Activated CD4-positive, alpha-beta memory T cell treated with anti-CD3 and anti-CD28 coated beads, Interleukin-2, amount 10 ng/mL, durations not matched to agents 7 days and 5 days (primary cell): ENCODE measurements at places on chromosomes 4 and X.

GRCh38 chr4:89400287-89401035 is 92.9 kb upstream of the GPRIN3 start:
- no peak overlapping the region for H3K27ac ChIP-seq
- no peak overlapping the region for H3K4me3 ChIP-seq
- no peaks in the 10 kb centered on the region for H3K4me1 ChIP-seq
- no peak for DNase-seq
- H3K36me3 ChIP-seq = no peaks in the 10 kb centered on the region

DNA sequence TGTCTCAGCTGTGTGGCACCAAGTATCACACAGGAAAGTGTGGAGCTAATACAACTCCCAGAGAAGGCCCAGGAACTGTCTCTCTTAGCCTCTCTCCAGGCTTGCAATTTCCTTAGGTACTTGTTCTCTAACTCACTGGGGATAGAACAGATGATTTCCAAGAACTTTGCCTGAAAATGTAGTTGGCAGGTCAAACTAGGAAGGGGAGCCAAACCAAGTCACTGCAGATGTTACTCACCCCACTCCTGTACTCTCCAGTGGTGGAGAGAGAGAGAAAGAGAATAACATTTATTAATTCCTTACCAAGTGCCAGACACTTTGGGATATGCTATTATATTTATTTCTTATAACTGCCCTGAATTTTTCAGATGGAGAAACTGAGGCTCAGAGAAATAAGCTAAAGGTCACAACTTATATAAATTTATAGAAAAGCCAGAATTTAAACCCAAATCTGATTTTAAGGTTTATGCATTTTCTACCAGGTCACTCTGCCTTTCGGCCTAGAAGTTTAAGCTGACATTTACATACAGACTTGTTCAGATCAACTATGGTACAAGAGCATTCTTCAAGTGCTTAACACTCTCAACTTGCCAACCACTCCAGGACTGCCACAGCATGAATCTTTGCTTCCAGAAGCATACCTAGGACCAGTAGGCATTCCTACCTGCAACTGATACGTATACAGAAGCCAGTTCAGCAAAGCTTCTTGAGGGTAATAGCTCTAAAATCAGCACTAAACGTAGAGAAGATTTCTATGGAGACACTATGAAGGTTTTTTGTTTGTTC is 248.6 kb upstream of the ETNPPL start:
- DNase-seq = no peak
- no peak overlapping the region for H3K4me3 ChIP-seq
- H3K27ac ChIP-seq = no peak overlapping the region
- H3K4me1 ChIP-seq = no peaks in the 10 kb centered on the region

- H3K36me3 ChIP-seq = peaks cover 13% of the 10 kb centered on the region
- no peak overlapping the region for H3K4me3 ChIP-seq
- no peak overlapping the region for H3K27ac ChIP-seq
- peaks cover 44% of the 10 kb centered on the region for H3K4me1 ChIP-seq
- no peaks in the 10 kb centered on the region for H3K27me3 ChIP-seq
- no peak for DNase-seq
Observed at GRCh38 chrX:12988797-12989196, 13.9 kb downstream of the TMSB4X start.

DNA sequence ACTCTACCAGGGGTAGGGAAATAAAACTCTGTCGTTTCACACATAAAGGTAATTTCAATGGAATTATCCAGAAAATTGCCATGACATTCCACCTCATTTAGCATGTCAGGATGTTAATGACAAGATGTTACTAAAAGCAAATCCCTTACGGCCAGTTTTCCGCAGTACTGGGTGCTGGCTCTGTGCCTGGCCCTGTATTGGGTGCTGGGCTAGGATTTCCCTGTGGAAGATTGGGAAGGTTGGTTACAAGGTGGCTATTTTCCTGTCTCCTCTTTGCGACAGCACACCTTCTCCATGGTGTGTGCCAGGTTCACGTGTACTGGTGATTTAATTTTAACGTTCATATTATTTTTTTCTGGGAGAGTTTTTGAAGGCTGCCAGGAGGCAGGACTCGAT is 13.1 kb downstream of the KLKB1 start:
- H3K4me3 ChIP-seq = no peak overlapping the region
- no peak for DNase-seq
- H3K4me1 ChIP-seq = no peaks in the 10 kb centered on the region
- H3K27me3 ChIP-seq = no peaks in the 10 kb centered on the region

GRCh38 chr4:24743206-24743605 is 52.2 kb upstream of the SOD3 start:
- no peak overlapping the region for H3K27ac ChIP-seq
- H3K4me1 ChIP-seq = no peaks in the 10 kb centered on the region
- no peaks in the 10 kb centered on the region for H3K36me3 ChIP-seq
- no peak for DNase-seq
- H3K4me3 ChIP-seq = no peak overlapping the region

DNA sequence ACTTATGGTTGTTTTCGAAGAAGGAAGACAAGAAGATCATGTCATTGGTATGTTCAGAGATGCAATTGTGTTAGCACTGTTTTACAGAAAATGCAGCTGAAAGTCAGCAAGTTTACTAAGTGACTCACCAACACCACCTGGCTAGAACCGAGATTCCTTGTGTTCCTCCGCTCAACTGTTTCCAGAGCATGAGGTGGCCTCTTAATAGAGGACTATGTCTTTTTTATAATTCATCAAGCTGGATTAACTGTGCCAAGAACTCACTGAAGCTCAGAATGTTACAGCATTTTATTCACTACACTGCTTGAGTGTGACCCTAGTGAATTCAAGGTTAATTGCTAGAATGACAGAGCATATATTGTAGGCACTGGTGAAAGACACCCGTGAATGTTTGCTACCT is 1573.5 kb upstream of the TENM3 start:
- H3K4me1 ChIP-seq = no peaks in the 10 kb centered on the region
- H3K4me3 ChIP-seq = no peak overlapping the region
- no peak for DNase-seq
- no peak overlapping the region for H3K27ac ChIP-seq

DNA sequence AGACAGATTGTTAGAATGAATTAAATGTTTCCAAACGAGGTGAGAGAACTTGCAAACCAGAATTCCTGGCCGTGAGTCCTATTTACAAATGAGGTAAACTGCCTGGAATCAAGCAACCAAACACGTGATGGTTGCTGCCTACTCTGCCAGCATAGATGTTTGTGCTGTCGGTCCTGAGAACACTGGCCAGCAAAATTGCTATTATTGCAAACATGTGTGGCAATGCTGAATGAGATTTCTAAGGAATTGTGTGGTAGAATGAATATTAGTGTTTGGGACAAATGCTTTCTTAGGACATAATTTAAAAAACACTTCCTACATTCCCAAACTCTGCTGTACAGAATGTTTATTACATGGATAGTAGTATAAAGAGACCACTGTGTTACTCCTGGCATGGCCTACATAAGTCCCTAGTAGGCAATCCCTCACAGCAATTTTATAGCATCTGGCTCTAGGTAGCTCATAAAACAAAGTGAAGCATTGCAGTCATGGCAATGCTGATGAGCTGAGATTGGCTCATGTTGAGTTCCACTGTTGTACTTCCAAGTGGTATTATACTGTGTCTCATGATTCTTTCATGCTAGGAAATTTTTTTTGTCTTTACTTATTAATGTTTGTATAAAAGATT is 605.2 kb upstream of the EPHA5 start:
- no peak overlapping the region for H3K27ac ChIP-seq
- H3K4me3 ChIP-seq = no peak overlapping the region
- H3K36me3 ChIP-seq = no peaks in the 10 kb centered on the region
- H3K4me1 ChIP-seq = no peaks in the 10 kb centered on the region

DNA sequence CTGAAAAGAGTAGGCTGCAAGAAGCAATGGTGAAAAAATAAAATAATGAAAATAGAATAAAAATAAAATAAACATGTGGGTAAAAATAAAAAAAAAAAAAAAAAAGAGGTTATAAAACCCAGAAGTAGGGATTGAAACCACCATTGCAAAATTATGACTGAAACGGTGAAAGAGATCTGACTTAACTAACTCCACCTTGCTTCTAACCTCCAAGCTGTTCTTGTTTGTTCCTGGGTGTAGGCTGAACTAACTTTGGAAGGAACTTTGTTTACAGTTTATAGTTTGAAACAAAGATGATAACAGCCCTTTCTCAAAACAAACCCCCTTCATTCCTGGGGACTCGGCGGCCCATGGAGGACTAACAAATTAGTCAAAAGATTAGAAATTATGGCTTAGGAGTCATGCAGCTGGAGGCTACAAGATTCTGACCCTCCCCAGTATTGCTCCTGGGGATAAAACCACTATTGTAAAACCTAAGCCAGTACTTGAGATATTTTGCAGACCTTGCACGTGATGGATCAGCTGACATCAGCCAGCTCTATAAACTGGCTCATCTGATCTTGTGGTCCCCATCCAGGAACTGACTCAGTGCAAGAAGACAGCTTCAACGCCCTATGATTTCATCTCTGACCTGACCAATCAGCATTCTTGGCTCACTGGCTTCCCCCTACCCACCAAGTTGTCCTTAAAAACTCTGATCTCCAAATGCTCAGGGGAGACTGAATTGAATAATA is 30.4 kb downstream of the DDX60L start:
- no peak overlapping the region for H3K4me3 ChIP-seq
- H3K27ac ChIP-seq = peak overlapping the region; percentile 73
- peaks cover 68% of the 10 kb centered on the region for H3K36me3 ChIP-seq

GRCh38 chr4:140247237-140247636 is 93.3 kb upstream of the MAML3 start:
- peaks cover 25% of the 10 kb centered on the region for H3K4me1 ChIP-seq
- no peaks in the 10 kb centered on the region for H3K36me3 ChIP-seq
- no peak overlapping the region for H3K4me3 ChIP-seq
- no peak overlapping the region for H3K27ac ChIP-seq

DNA sequence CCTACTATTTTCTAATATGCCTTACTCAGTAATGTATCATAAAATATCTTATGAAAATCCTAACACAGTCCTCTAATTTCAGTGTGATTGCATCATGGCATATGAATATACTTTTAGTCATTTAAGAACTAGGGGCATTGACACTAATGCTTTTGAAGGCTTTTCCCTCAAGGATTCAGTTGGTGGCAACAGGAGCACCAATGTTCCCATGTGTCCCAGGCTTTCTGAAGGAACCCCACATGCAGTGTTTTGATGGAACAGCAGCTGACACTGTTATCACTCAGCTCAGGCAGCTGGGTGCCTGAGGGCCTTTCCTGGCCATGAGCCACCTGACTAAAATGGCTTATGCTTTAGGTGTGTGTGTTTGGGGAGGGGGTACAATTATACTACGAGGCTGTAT is 348.3 kb downstream of the ARHGAP24 start:
- no peak for DNase-seq
- H3K4me1 ChIP-seq = no peaks in the 10 kb centered on the region
- no peak overlapping the region for H3K27ac ChIP-seq
- H3K27me3 ChIP-seq = no peaks in the 10 kb centered on the region
- no peaks in the 10 kb centered on the region for H3K36me3 ChIP-seq
- H3K4me3 ChIP-seq = no peak overlapping the region

GRCh38 chrX:23935106-23935505 is 27.3 kb downstream of the CXorf58 start:
- peaks cover 15% of the 10 kb centered on the region for H3K4me1 ChIP-seq
- DNase-seq = no peak
- no peaks in the 10 kb centered on the region for H3K27me3 ChIP-seq
- H3K4me3 ChIP-seq = no peak overlapping the region
- H3K27ac ChIP-seq = no peak overlapping the region
- no peaks in the 10 kb centered on the region for H3K36me3 ChIP-seq
